GM13977 (cell line): ENCODE measurements at places on chromosomes 12 and 14.

- no peak for DNase-seq
Observed at GRCh38 chr12:33317746-33318145, 121.9 kb downstream of the SYT10 start.

DNA sequence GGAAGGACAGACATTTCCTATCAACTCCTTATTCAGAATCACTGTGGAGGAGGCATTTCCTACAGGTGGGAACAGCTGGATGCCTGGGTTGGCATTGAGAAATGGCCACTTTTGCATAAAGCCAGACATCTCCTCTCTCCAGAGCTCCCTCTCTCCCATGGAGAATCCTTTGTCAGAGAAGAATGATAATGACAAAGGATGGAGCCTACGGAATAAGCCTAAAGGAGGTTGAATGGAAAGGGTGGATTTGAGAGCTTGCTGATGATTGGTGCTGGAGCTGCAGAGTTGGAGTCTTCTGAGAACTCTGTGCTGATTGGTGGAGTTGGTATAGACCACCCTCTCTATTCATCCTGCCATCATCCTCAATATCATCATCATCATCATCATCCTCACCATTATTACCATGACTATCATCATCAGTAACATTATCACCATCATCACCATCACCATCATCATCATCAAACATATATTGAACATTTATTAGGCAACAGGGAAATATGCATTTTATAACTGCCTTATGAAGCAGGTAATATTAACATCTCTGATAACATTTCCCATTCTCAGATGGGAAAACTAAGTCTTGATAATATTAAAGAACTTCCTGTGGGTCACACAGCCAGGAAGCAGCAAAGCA is 89.2 kb upstream of the HSPB8 start:
- DNase-seq, result no peak

GRCh38 chr12:40327535-40327934 is 102.7 kb downstream of the LRRK2 start:
- DNase-seq, result no peak

DNA sequence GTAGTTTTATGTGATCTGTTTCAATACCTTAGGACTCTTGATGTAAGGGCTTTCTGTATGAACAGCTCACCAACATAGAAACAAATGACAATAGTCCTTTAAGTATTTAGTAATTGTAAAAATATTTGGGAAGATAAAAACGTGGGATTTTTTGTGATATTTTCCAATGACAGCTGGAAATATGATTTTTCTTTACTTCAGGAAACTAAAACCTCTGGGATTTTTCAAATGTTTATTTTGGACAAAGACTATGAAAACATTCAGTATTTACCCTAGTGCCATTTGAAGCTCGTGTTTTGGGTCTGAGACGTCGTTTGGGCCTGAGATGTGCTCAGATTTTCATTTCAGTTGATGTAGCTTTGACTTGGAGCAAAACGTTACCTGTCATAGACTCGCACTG is 240.0 kb downstream of the BMP4 start:
- no peak for DNase-seq

GRCh38 chr14:78007160-78007559 is 163.0 kb upstream of the NRXN3 start:
- no peak for DNase-seq

DNA sequence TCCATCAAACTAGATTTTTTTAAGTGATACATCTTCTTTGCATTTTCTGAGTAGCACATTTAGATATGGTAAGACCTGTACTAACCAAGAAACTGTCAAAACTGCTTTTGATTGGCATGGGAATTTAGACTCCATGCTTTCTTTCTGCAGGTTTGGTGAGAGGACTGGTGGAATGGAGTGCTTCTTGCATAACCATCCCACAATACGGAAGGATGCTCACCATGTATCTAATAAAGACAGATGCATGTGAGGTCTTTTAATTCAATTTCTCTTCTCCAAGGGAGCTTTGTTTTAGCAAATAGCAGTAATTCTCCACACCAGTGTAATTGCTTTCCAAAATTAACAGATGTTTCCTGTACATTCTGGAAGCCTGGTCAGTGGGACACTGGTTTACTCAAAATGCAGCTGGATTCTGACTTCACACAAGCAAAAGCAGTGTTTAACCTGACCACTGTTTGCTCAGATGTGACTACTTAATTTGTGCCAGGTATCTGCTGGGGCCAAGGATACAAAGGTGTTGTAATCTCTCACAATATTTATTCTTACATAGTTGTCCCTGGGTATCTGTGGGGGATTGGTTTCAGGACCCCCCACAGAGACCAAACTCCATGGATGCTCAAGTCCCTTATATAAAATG is 26.1 kb downstream of the FGD6 start:
- DNase-seq, result no peak

DNA sequence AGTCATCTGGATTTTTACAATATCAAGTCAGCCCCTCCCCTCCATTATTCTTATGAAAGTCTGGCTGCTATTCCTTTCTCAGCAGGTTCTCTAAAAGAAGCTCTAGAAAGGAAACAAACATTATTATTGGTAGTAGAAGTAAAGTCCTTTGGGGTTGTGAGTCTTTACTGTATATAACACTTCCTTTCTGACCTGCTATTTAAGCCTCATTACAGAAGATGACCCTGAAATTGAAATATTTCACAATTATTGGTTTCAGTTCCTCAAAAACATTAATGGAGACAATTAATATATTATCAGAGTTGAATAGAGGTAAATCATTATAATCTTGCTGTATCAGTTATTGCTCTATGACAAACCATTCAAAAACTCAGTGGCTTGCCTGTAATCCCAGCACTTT is 19.3 kb downstream of the PLEKHA5 start:
- DNase-seq, result no peak

- DNase-seq, result no peak
Observed at GRCh38 chr12:4615667-4616066, 33.2 kb downstream of the AKAP3 start.

GRCh38 chr14:42994051-42994736 is 1387.5 kb downstream of the LRFN5 start:
- DNase-seq, result no peak

- DNase-seq, result no peak
Observed at GRCh38 chr14:32343926-32344430, 14.9 kb downstream of the AKAP6 start.

- DNase-seq, result no peak
Observed at GRCh38 chr14:101616202-101616601, 54.9 kb downstream of the DIO3 start.

- no peak for DNase-seq
Observed at GRCh38 chr12:58745348-58746125, 174.8 kb downstream of the LRIG3 start.

GRCh38 chr14:73463411-73463810 is 5.1 kb upstream of the NUMB start:
- no peak for DNase-seq

DNA sequence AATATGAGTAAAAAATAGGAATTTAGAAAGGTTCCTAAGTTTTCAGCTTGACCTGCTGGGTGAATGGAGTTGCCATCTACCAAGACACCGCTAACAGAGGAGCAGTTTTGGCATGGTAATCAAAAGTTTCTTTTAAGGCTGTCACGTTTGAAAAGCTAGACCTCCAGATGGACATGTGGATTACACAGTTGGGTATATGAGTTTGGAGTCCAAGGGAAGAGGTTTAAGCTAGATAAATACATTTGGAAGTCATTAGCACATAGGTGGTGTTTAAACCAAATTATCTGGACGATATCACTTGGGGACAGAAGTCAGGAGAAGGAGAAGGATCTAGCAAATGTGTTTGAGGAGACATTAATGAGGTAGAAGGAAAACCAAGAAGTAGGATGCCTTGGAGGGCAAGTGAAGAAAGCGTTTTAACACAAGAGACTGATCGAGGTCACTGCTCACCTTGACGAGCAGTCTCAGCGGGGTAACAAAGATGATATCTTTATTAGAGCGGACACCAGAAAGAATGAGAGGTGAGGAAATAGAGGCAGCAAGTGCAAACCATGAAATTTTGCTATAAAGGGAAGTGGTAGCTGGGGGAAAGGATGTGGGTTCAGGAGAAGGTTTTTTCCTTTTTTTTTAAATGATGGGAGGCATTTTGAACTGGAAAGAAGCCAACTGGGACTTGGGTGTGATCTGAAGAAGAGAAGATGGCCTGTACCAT is 17.6 kb downstream of the PNP start:
- DNase-seq, result no peak

DNA sequence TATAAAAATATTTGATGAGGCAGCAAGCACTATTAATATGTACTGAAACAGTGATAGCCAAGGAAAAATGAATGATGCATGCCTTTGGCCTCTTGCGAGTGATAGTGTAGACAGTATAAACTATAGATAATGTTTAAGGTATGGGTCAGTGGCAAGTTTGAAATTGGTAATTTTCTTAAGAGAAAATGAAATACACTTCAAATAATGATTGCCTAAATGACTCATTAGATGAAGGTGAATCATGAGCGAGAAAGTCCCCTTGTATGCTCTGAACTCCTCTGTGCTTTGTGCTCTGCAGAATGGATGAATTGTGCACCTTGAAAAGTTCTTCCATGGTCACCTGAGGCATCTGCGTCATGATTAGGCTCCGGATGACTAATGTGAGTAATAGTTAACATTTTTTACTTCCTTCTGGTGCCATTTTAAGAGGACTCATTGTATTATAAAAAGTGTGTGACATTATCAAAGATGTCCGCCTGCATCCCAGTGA is 84.9 kb upstream of the RTL1 start:
- DNase-seq, result no peak

- DNase-seq, result no peak
Observed at GRCh38 chr14:54767450-54767849, 135.2 kb downstream of the GCH1 start.

- DNase-seq, result no peak
Observed at GRCh38 chr14:46259536-46259935, 392.0 kb downstream of the RPL10L start.

- DNase-seq, result no peak
Observed at GRCh38 chr12:110224379-110225304, 56.4 kb upstream of the ATP2A2 start.

- no peak for DNase-seq
Observed at GRCh38 chr12:6646276-6647082, 753 bp downstream of the ACRBP start.

DNA sequence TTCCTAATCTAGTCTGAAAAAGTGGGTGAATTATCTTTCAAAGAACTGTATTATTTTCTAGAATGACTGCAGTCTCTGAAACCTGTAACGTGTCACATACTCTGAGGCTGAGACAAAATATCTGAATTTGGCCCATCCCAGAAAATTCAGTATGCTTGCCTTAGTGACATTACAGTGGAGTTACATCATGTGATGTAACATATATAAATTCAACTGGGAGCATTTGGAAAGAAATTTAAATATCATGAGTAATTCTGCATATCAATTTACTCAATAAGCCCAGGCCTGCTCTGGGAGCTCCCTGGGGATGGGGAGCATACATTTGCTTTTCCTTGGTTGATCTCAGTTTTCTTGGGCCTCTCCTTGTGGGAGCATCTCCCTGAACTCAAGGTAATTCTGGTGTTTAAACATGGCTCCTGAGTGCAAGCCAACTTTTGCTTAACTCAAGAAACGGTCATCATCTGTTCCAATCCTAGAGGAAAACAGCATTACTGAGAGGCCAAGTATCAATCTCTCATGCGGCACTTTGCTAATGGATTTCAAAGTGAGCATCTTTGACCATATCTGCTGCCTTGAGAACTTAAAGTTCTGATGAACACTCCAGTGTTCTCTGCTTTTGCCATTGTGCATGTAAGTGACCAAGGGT is 54.4 kb downstream of the AKAP6 start:
- no peak for DNase-seq

- DNase-seq, result no peak
Observed at GRCh38 chr14:59254146-59254910, 65.9 kb downstream of the DAAM1 start.

DNA sequence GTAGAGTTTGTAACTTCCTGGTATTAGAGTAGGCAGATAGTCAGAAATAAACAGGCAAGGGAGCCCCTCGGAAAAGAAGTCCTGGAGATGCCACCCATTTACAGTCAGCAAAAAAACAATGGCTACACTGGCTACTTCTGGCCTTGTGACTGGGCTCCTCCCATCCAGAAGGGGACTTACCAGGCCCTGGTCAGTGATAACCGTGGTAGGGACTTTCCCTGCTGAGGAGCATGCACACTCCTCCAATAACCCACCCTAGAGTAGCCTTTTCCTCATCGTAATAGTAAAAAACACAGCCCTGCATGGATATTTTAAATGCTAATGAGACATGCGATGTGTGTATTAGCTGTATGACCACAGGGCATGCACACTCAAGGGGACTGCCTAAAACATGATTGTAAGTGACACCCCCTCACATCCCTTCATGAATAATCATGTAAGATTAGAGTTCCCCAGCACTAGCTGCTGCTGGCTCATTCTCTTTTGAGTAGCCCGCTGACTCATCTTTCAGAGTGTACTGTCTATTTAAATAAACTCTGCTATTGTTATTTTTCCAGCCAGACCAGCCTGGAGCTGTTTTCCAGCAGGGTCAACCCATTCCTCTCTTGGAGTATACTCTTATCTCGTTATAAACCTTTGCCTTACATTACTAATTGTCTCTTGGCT is 413.8 kb upstream of the TMTC1 start:
- no peak for DNase-seq

- DNase-seq, result no peak
Observed at GRCh38 chr12:49274396-49275069, 9.7 kb downstream of the TUBA1C start.

DNA sequence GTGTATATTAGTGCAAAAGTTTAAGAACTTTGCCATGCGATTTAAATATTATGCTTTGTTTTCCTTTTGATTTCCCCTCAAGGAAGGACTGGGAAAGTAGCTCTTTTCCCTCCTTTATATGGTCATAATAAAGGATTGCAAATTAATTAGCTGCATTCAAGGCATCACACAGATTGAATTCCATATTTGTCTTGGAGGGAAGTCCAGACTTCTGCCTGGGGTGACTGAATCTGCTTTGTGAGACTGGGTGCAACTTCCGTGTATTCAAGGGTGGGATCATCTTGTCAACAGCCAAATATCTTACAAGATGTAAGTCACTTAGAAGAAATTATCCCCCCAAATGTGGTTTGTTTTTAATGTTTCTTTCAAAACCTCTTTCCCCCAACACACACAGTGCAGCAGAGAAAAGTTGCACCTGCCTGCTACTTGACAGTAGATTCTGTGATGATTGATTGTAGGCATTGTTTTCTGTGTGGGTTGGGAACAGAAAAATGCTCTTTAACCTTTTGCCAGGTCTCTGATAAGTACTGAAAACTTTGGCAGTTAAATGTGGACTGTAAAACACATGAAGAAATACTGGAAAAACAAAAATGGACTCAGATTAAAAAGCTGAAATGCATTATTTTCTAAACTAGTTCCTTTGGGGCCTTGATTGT is 28.4 kb downstream of the STK38L start:
- DNase-seq, result no peak

DNA sequence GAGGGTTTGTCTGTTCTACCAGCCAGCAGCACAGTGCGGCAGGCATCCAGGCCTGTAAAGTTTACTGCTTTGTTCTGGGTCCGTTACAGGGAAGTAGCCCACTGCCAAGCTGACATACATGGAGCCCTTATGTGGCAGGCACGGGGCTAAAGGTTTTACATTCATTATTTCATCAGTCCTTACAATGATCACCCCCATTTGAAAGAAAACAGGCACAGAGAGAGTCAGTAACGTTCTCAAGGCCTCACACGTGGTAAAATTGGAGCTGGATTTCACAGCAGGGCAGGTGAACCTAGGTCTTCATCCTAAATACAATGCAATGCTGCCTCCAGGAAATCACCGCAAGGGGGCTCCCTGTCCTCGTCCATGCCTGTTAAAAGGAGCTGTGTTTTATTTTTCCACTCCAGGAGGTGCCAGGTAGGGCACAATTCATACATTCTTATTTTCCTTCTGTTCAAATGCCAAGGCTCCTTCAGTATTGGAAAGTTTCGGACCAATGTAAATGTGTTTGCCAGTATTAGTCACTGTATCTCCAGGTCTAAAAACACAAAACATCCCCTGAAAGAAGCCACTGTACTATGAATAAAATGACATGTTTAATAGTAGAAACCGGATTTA is 172.2 kb upstream of the GZMB start:
- DNase-seq, result peak; percentile 40
